ENCODE measurements at places on chromosomes 13 and 19.

GRCh38 chr19:33263325-33264023 lies 37.8 kb upstream of the SLC7A10 start:
- no peak for DNase-seq

DNA sequence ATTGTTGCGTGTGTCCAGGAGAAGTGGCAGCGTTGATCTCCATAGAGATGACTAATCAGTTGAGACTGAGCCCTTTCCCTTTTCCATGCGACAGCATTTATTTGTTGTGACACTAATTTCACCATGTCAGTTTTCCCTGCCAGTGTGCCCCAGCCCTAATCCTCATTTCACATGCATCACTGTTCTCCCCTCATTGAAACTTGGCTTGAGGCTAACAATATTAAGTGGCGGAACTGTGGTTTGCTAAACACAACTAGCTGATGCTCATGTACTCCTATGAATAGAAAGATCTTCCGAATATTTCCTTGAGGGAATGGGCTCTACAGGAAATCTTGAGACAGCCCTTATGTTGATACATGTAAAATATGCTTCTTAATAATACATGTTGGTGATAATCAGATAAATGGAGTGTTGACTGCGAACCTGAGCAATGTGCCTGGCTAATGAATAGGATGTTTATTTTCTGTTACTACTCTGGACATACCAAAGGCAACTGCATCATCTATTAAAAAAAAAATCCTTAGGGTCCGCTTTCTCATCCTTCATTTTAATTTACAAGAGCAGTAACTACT lies 258.6 kb downstream of the ATP8A2 start:
- no peak for DNase-seq

- no peak for DNase-seq
These were observed 485.3 kb downstream of the UQCRFS1 start for GRCh38 chr19:28727480-28728159.

GRCh38 chr19:45901432-45901911 lies 941 bp downstream of the MYPOP start:
- no peak for DNase-seq

- no peak for DNase-seq
These were observed 238.5 kb downstream of the FGF9 start for GRCh38 chr13:21909331-21909730.

- DNase-seq: no peak
These were observed 30.1 kb upstream of the DCUN1D2 start for GRCh38 chr13:113520571-113520970.

DNA sequence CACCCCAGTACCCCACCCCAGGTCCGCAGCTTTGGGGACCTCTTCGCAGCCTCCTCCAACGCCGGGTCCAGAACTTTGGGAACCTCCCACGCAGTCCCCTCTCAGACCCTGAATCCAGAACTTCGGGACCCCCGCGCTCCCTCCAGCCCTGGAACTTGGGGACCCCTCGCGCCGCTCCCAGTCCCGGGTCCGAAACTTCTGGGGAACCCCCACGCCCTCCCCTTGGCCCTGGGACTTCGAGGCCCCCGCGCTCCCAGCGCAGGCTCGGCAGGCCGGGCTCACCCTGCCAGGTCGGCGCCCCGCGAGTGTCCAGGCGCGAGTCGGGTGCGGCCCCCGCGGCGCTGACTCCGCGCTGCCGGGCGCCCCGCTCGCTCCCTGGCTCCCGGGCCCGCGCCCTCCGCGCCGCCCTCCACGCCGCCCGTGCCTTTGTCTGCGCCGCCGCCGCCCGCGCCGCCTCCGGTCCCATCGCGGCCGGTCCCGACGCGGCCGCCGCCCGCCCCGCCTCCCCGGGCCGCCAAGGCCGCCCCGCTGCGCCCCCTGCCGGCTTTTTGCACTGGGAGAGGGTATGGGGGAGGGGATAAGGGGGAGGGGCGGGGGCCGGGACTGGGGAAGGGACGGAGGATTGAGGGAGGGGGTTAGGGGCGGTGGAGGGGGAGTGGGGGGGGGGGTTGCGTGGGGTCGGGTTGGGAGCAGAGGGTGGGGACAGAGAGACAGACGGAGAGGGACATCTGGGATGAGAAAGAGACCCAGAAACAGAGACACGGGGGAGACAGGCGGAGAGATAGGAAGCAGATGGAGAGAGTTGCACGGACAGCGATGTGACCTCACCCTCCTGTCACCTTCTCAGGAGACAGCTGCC lies at the start of gene HOMER3:
Gene HOMER3, minus strand, starts transcription at position 449 of the 859 bp plus-strand sequence. CDS start 2,235 bp downstream, outside the sequence.
- peak; percentile 58 for DNase-seq

DNA sequence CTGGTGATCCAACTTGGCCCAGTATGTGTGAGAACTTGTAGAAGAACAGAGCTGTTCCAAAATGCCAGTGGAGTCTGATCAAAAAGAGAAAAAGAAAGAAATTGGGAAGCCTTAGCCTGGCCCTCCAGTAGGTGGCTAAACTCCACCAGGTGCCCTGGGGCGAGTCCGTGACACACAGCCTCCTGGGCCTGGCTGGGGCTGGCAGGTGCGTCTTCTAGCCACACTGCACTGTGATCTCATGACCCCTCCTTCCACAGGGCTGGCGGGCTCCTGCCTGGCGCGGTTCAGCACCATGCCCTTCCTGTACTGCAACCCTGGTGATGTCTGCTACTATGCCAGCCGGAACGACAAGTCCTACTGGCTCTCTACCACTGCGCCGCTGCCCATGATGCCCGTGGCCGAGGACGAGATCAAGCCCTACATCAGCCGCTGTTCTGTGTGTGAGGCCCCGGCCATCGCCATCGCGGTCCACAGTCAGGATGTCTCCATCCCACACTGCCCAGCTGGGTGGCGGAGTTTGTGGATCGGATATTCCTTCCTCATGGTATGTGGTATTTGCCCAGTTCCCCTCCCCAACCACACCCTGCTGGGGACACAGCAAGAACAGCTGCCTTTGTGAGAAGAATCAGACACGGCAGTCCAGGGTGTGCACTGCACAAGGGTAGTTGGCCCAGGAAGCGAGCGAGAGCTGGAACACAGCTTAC lies 53.7 kb downstream of the RAB20 start:
- no peak for DNase-seq

DNA sequence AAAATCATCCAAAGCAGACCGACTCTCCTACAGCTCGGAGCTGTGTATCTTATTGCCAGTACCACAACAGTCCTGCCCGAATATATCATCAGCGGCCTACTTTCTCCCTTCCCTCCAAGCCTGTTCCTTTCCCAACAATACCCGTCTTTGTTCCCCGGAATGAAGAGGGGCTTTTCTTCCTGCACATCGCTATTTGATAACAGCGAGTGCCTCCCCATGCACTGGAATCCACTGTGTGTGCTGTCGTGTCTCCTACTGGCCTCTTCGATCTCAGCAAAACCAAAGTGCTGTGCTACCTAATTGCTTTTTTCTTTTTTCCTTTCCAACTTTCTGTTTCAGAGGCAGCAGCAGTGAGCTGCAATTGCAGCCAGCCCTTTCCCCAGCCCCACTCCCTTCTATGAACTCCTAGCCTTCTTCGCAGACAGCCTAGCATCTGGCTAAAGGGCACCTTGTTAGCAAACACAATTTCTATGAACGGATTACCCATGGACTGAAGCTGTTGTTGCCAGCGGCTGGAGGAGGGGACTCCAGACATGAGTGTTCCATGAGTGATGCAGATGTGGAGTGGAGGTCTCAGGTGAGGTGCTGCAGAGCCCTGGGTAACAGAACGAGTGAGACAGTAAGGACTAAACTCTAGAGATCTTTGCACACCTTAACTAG lies 43.4 kb downstream of the EFNB2 start:
- peak; percentile 73 for DNase-seq

DNA sequence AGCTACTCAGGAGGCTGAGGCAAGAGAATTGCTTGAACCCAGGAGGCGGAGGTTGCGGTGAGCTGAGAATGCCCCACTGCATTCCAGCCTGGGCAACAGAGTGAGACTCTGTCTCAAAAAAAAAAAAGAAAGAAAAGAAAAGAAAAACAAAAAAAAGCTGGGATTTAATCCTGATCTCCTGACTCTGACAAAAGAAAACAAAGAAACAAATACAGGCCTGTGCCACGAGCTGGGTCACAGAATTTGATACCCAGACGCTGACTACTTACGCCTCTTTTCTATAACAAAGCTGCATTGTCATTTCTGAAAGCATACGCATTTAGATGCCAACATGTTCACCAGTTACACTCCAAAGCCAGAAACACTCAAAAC lies 18.2 kb upstream of the GTF2F2 start:
- no peak for DNase-seq

DNA sequence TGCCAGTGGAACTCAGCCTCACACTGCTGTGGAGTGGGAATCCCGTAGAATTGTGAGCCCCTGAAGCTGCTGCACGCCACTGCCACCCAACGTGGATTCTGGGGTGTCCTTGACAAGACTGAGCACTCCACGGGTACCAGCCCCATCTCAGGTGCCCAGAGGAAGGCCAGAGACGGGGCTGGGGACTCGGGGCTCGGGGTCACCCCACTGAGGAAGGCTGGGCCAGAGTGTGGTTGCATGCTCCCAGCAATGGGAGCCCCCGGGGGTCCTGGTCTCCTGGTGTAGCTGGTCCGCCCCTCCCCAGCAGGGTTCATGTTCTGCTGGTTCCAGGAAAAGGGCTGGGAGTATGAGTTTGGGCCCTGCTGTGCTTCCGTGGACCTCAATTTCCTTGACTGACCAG lies 15.2 kb downstream of the DAPK3 start:
- DNase-seq: no peak

- no peak for DNase-seq
These were observed 38.7 kb downstream of the CYP4F2 start for GRCh38 chr19:15859187-15859586.

- no peak for DNase-seq
These were observed 9.7 kb downstream of the INAFM1 start for GRCh38 chr19:47284324-47284899.

DNA sequence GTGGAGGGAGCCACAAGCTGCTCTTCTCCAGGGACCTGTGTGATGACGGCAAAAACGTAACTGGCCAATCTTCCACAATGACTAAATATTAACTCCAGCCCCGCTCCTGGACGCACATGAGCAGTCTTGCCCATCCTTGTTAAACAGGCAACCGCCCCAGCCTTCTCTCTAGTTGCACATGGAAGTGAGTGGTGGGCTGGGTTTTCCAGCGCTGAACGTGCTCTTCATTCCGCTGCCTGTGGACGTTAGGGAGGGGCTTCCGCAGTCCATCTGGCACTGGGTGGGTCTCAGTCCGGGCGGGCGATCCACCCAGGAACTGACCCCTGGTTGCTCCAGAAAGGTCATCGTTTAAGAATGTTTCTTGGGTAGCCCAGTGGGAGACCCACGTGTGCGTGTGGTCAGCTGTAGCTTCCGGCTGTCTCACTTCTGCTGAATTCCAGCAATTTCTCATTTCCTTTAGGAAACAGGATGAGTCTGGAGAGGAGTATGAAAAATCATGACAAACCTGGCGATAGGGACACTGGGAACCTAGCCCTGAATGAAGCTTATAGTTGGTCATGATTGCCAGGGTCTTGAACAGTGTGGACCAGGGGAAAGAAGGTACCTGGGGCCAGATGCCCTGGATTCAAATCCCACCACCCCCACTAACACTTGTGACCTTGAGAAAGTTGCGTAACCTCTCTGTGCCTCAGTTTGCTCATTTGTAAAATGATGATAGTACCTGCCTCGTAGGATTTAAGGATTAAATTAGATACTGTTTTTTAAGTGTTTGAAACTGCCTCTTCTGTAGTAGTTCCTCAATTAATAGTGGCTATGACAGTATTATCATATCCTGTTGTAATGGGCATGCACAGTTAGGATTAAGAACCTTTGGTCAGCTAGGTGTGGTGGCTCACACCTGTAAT lies 92.6 kb downstream of the SIPA1L3 start:
- no peak for DNase-seq

- DNase-seq: no peak
These were observed 271.8 kb upstream of the HTR2A start for GRCh38 chr13:47168618-47169017.

DNA sequence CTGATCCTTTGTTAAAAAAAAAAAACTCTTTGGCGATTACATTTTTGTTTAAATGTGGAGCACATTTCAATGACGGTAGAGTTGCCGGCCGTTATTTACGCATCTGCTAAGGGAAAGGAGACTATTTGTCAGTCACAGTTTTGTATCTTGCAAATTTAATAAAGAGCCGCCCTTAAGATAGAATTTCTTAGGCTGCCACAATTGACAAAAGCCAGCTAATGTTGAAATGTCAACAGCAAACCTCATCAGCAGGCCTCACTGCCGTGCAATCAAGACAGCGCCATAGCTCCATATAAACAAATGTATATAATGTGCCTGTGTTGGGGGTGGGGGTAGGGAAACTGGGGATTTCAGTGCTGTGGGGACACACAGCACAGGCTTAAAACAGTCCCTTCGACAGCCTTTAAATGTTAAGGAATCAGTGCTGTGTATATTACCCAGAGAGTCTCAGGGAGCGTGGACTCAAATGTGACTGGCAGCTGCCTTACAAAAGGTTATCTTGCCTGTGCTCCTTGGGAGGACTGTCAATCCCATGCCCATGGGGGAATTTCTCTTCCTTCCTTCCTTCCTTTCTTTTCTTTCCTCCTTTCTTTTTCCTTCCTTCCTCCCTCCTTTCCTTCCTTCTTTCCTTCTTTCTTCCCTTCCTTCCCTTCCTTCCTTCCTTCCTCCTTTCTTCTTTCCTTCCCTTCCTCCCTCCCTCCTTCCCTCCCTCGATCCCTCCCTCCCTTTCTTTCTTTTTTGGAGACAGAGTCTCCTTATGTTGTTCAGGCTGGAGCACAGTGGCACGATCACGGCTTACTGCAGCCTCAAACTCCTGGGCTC lies 108.0 kb downstream of the URI1 start:
- DNase-seq: no peak

DNA sequence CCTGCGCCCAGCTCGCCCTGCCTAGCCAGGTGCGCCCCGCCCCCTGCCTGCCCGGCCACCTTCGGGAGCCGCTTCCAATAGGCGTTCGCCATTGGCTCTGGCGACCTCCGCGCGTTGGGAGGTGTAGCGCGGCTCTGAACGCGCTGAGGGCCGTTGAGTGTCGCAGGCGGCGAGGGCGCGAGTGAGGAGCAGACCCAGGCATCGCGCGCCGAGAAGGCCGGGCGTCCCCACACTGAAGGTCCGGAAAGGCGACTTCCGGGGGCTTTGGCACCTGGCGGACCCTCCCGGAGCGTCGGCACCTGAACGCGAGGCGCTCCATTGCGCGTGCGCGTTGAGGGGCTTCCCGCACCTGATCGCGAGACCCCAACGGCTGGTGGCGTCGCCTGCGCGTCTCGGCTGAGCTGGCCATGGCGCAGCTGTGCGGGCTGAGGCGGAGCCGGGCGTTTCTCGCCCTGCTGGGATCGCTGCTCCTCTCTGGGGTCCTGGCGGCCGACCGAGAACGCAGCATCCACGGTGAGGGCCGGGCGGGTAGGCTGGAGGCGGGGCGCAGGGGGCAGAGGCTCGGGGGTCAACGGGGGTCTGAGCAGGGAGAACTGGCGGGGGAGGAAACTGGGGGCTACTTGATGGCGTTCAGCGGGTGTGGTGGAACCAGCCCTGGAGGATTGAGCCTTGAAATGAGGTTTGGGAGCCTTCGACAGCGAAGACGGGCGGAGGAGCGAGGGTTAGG lies at the start of gene SPINT2:
Gene SPINT2, plus strand, starts transcription at position 88 of the 727 bp plus-strand sequence. Its CDS starts 320 bp downstream, at position 408.
- peak; percentile 69 for DNase-seq

- DNase-seq: no peak
These were observed 23.3 kb downstream of the PBX4 start for GRCh38 chr19:19595171-19595701.

Data from anterior cingulate cortex (tissue), 58 donors.